ENCODE measurements at places on chromosomes 2 and 18.
A peak's percentile ranks its signal among the peaks of the same experiment; 100 is the strongest.

DNA sequence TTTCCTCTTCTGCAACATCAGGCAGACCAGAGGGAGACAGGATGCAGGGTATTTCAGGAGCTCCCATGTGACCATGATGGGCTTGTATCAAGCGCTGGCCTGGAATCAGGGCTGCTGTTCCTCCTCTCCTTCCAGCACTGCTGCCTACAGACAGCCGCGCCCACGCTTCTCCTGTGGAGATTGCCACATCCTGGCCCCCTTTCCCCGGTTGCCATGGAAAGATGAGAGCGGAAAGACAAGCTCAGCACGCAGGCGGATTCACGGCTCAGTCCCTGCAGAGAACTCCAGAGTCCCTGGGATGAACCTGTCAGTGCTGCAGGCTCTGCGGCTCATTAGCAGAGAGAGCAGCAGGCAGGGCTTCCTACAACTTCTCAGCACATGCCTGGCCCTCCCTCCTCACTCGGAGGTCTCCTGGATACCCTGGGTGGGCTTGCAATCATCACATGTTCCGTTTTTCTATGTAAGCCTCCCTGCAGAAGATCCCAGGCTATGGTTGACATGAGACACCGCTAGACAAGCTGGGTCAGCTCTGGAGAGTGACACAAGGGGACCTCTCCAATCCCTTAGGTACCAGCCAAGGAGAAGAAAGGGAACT lies 497.8 kb upstream of the MYT1L start:
- no peak for DNase-seq

- DNase-seq = no peak
These were observed 35.4 kb upstream of the LYPD6B start for GRCh38 chr2:149002891-149003740.

- DNase-seq = no peak
These were observed 486 bp upstream of the GPR39 start for GRCh38 chr2:132415915-132416722.

DNA sequence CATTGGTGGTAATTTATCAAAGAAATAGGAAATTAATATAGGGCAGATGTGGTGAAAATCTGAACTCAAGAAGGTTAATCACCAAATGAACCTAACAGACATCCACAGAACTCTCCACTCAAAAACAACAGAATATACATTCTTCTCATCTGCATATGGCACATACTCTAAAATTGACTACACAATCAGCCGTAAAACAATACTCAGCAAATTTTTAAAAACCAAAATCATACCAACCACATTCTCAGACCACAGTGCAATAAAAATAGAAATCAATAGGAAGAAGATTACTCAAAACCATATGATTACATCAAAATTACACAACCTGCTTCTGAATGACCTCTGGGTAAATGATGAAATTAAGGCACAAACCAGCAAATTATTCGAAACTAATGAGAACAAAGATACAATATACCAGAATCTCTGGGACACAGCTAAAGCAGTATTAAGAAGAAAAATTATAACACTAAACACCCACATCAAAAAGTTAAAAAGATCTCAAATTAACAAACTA lies 31.0 kb downstream of the RBM43 start:
- DNase-seq = no peak

GRCh38 chr2:233862261-233862768 lies 5.9 kb downstream of the MSL3B start:
- DNase-seq = no peak

- DNase-seq = no peak
These were observed 392.7 kb upstream of the FANCL start for GRCh38 chr2:58633613-58634365.

GRCh38 chr2:39411181-39411944 lies 25.7 kb downstream of the MAP4K3 start:
- DNase-seq = no peak

DNA sequence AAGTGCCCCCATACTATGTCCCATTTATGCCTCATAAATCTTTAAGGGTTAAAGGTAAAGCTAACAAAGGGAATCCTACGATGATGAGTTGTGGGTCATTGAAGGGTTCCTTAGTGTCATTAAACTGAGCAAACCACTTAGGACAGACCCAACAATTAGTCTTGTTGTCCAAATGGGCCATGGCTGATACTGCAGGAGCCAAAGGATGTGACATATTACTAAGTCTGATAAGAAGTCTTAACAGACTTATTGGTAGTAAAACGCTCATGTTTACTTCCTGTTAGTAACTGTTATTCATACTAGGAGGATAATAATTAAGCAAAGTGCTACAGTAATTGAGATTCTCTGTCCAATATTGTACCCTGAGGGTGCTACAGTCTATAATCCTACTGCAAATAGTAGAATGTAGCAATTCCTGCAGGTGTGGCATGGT lies 96.8 kb downstream of the PTPN4 start:
- DNase-seq = no peak

- no peak for DNase-seq
These were observed 579.5 kb downstream of the MBD2 start for GRCh38 chr18:53644799-53645471.

- no peak for DNase-seq
These were observed 61.6 kb upstream of the ATP8B1 start for GRCh38 chr18:57864615-57865121.

- no peak for DNase-seq
These were observed 127.5 kb upstream of the TTC39C start for GRCh38 chr18:23887035-23887434.

- DNase-seq = no peak
These were observed 3.2 kb downstream of the INO80C start for GRCh38 chr18:35494251-35495220.

GRCh38 chr2:85525567-85525966 lies 13.4 kb upstream of the MAT2A start:
- no peak for DNase-seq

GRCh38 chr18:6521803-6522418 lies 107.2 kb upstream of the L3MBTL4 start:
- DNase-seq = peak; percentile 1

DNA sequence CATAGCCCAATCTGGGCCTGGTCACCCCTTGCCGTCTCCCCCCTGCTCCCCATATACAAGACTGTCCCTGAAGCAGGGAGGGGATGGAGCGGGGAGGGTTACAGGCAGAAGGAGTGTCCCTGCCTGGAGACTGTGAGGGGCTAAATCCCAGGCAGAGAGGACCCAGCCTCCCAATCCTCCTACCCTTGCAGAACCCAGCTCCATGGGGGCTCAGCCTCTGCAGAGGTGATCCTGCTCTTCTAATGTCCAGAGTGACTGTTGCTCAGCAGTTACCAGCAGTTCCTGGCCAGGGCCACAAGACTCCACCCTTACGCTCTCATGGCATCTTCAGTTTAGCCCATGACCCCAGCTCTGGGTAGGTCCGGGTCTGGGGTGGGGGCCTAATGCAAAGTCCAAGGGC lies 58.1 kb downstream of the COA5 start:
- DNase-seq = no peak

DNA sequence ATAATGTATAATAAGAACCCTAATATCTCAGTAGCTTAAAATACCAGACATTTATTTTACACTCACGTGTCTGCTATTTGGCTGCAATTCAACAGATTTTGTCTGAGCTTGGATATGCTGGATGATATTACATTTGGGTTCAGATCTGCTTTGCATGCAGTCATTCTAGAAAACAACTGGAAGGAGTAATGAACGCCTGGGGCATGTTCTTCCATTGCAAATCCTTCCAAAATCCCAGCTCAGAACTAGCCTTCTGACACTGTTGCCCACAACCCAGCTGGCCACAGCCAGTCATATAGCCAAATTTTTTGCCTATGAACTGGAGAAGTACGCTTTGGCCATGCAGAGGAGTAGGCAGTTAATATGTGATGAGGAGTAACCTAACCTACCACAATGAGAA lies 597.8 kb upstream of the VRK2 start:
- DNase-seq = no peak

DNA sequence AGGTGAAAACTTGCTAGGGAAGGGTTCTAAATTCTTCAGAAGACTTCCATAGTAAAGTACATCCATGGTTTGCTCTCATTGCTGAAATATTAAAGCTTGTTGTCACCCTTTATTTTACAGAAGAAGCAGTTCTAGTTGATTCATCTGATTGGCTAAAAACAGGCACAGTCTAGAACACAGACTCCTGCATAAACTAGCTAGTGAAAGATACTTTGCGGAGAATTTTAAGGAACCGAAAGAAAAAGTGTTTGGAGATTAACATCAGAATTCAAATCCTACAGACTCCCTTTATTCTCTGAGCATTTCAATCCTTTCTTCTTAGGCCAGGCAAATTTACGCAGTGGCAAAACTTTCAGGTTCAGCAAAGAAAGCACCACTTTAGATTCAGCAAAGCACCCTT lies 1076.5 kb upstream of the ZEB2 start:
- no peak for DNase-seq

DNA sequence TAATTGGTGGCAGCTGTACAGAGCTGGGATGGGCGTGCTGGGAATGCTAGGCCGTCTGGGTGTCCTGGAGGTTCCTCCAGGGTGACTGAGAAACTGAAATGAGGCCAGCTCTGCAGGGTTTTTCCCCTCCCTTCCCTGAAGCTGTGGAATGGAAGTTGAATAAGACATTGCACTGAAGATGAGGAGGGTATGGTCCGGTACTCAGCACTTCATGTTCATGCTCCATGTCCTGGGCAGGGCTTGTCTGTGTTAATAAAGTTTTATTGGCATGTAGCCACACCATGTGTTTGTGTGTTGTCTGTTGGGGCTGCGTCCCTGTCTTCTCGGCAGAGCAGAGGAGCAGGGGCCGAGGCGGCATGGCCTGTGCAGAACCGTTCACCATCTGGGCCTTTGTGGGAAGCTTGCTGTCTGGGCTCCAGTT lies 154.0 kb downstream of the LDLRAD4 start:
- no peak for DNase-seq

- no peak for DNase-seq
These were observed 69.6 kb downstream of the PTGR3 start for GRCh38 chr18:75139226-75139911.

DNA sequence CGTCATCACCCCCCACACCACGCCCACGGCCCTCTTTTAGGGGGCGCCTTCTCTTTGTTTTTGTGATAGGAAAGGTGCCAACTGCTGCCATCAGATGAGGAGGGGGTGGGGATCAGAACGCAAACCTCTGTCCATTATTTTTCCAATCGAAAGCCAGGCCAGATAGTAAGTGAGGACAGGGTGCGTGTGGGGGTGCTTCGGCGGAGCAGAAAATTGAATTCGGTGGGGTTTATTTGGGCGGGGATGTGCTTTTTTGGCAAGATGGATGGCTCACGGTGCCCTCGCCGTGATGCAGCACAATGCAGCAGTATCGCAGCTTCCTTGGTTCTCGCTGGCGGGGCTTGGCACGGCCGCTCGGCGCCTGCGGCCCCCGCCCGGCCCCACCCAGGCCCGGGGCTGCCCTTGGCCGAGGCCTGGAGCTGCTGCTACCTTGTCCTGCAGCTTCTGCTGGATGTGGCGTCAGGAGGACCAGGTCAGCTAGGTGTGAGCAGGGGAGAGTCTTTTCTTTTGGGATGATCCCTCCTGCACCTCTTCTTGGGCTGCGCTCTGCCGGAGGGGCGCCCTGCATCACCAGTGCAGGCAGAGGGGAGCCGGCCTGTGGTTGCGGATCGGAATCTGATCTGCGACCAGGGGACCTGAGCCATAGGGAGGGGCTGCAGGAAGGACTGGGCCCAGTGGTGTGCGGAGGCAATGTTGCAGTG lies 1.3 kb downstream of the SPTBN1 start:
- DNase-seq = no peak

DNA sequence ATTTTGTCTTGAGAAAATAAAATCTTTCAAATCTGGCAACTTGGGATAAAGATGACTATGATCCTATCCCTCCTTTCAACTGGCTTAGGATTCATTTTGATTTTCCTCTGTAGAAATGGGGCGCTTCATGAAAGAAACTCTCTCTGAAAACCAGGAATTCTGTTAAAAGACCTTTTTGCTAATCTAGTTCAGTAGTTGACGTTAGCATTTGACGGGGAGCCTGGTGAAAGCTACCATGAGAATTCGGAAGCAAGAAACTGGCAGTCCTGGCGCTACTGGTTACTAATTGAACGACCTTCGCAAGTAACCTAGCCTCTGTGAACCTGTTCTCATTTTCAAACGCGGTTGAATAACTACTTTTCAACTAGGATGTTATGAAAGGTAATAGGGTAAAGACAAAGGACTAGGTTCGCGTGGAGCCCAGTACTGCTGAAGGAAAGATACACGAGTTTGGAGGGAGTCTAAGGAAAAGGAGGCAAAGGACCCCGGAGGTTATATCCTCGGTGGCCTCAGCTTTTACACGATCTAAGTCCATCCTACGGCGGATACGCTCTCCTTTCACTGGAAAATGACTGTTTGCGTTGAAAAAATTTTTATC lies 604 bp upstream of the STK11IP start:
- no peak for DNase-seq

DNA sequence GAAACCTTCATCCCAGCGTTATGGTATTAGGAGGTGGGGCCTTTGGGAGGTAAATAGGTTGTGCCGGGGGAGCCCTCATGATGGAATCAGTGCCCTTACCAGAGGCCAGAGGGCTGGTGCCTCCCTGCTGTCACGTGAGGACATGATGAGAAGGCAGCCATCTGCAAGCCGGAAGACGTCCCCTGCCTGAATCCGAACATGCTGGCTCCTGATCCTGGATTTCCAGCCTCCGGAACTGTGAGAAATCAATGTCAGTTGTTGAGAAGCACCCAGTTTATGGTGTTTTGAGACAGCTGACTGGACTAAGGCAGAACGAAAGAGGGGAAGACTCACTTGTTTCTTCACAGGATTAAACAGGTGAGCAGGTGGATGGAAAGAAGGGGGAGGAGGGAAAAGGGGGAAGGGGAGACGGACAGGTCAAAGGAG lies 13.0 kb upstream of the KLF11 start:
- no peak for DNase-seq

DNA sequence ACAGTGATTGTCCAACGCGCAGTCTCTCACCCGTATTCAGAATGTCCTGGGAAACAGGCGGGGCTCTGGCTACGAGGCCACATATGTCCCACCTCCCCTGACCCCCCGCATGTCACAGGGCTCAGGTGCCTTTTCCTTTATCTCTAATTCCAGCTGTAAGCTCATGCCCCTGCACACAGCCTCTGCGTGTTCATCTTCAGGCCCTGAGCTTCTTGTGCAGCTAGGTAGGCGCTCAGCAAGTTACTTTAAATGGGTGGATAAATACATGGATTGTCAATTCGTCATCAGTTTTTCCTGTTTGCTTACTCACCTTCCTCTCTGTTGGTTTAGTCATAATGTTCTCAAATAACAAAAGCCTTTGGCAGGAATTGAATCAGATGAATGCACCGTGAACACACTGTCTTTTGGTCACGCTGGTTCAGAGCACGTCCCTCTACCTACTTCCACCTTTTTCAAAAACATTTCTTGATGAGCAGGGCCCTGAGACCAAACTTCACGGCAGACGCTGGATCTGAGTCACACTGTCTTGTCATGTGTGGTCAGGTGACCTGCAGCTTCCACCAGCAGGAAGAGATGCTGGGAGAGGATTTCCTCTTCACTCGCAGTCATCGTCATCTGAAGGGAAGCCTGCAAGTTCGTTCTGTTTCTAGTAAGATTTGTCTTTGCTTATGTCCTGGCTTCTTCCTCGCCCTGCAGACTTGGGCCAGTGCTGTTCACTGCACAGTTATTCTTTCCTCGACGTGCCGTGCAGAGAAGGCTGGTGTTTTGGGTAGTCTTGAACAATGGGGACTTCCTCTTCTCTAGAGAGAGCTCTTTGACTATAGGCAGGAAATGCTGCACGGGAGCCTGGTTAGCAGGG lies 138.1 kb downstream of the PTGR3 start:
- peak; percentile 52 for DNase-seq

Data from stimulated activated CD4-positive, alpha-beta T cell treated with anti-CD3 and anti-CD28 coated beads, Interleukin-4, amount 100 ng/mL, for 48 hours (primary cell).